CD4-positive, alpha-beta T cell treated with Interleukin-10 for 1 hour (primary cell): ENCODE measurements at places on chromosomes 2 and 18.

DNA sequence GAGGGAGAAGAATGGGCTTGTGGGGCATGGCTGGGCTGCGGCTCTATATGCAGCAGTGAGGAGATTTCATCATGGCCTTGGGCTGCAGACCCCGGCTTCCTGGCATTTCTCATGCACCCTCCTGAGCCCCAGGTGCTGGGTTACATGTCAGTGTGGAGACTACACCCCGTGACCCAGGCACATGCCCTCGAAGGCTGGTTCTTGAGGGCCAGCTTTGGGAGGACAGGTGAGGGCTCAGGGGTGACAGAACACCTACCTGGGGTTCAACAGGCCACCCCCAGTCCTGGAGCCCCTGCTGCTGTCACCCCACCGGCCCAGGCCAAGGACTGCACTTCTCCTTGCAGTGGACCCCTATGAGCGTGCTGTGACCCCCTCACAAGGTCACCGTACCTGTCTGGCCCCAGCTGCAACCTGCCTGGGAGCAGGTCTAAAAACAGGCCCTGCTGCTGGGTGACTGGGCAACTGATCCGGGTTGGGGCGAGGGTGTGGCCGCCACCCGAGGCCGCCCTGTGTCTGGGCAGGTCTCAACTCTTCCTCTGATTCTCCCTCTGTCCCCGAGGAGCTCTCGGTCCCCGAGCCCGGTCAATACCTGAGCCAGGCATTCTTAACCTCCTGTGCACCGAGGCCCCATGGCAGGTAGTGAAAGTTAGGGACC, 94.8 kb upstream of the OTOS start:
- DNase-seq, result no peak

DNA sequence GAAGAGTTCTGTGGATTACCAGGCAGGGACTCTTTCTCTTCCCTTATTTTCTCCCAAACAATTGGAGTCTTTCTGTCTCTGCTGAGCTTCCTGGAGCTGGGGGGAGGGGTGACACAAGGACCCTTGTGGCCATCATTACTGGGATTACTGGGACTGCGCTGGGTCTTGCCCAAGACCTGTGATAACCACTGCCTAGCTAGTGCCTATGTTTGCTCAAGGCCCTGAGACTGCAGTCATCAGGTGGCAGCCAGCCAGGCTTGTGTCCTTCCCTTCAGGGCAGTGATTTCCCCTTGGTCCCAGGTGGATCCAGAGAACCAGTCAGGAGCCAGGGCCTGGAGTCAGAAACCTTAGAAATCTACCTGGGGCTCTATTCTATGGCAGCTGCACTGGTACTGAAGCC, 355.6 kb downstream of the PARD3B start:
- DNase-seq, result no peak

GRCh38 chr2:222825031-222825430, 35.8 kb upstream of the ACSL3 start:
- no peak for DNase-seq

DNA sequence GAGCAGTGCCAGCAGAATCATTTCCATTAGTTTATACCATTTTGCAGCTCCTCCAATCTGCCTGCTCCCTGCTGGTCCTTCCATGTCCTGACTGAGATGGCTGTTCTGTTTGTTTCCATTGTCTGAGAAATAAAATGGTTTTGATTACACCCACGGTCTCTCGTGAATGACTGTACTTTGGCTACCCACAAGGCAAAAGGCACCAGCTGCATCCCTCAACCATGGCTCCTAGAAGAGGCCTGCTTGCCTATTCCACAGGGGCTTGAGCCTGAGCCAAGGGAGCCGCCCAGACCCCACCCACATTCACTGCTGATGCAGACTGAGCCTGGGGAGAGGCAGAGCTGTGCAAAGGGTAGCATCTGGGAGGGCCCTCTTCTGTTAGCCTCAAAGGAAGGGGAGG, 31.2 kb downstream of the MARCHF4 start:
- DNase-seq, result no peak

DNA sequence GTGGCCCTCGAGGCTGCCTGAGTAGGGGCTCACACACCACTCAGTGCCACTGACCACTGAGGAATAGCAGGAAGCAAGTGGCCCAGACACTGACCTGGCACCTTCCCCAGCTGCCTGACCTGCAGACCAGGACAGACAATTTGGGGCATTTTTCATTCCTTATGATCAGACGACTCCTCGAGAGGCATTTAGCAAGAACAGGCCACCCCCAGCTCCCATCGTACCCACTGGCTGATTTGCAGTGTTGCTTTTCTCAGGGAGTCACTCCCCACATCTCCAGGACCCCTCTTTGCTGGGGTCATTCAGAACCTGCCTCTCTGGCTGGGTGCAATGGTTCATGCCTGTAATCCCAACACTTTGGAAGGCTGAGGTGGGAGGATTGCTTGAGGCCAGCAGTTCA, 185.7 kb downstream of the HAUS1 start:
- DNase-seq, result no peak

DNA sequence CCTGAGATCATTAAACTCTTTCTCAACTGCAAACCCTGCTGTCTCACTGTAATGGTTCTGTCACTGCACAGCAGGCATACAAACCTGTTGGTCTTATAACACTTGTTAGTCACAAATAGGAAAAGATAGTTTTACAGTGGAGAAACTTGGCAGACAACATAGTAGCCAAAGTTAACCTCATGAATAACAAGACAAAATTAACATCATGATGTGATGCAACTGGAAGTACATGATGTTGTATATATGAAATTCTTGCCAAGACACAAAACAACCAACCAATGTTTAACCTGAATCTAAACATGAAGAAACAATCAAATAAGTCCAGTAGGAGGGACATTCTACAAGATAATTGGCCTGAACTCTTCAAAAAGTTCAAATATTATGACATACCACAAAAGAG, 189.3 kb downstream of the RNF152 start:
- DNase-seq, result no peak

- no peak for DNase-seq
Measured at GRCh38 chr2:17960925-17961324, 82.5 kb downstream of the KCNS3 start.

GRCh38 chr2:25537526-25537925, 135.9 kb downstream of the DTNB start:
- DNase-seq, result no peak

DNA sequence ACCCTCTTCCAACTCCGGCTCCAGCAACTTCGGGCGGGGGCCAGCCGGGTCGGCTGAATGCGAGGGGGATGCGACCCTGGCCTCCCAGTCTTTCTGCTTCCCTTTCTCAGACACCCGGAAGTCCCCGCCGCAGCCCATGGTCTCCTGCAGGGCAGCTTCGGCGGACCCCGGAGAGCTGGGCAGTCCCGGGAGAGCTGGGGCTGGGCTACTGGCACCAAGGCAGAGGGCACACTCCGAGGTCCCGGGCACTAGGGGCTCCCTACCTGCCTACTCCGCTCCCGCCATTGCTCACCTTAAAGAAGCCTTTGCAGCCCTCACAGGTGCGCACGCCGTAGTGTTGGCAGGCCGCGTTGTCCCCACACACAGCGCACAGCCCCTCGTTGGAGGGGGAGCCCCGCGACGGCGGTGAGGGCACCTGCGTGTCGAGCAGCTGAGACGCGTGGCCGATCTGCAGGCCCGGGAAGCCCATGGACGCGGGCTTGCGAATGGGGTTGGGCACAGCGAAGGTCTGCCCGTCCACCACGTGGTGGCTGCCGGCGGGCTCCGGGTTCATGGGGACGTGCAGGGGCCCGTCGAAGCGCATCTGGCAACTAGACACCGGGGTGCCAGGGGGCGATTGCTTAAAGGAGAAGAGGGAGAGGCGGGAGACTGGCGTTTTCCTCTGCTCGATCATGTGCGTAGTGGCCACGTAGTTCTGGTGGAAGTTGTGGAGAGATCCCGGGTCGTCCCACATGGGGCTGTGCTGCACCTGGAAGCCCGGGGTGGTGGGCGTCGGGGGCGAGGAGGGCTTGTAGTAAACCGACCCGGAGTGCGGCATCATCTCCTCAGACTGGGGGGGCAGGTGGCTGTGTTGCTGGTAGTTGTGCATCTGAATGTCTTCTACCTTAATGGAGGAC, 3.2 kb downstream of the NR4A2 start:
- peak; percentile 16 for DNase-seq

DNA sequence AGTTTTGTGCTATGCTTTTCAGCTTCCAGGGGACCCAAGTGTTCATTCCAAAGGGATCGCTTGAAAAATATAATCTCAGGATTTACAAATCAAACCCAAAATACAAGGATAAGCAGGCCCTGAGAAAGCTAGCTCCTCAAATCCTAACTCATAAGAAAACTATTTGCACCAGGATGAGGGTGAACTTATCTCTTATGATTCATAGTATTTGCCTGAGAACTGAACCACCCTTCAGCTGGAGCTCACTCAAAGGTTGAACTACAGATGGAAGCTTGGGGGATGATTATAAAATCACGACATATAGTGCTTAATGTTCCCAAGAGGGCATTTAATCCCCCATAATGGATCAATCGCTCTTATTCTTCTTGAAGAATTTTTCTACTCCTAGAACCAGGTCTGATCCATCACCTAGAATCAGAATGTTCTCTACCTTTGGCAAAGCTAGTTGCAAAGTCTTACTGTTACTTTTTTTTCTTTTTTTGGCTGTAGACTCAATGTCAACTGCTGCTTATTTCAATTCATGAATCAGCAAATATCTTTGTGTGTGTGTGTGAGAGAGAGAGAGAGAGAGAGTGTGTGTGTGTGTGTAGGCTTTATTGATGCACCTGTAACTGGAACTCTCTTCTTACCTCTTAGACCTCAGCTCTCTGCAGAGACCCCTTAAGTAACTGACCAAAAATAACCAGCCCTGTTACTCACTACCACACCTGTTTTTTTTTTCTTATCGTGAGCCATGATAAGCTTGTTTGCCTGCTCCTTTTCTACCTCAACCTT, 44.8 kb downstream of the ARL4C start:
- no peak for DNase-seq
